T-helper 17 cell (primary cell): ENCODE measurements at places on chromosomes 5 and 9. TPM values are rescaled to one million over a fixed set of nuclear protein-coding genes. Genes with fewer than 3 reads are reported as not detected.

- no peak for DNase-seq
- no peaks in the 10 kb centered on the region for H3K4me1 ChIP-seq
- H3K27ac ChIP-seq, result no peak overlapping the region
- no peaks in the 10 kb centered on the region for H3K27me3 ChIP-seq
- no peaks in the 10 kb centered on the region for H3K36me3 ChIP-seq
Observed at GRCh38 chr5:16983972-16984371, 47.9 kb upstream of the MYO10 start.

GRCh38 chr5:74956278-74956677 is 90.1 kb upstream of the FAM169A start:
- DNase-seq, result no peak
- H3K27me3 ChIP-seq, result peaks cover 10% of the 10 kb centered on the region
- H3K4me3 ChIP-seq, result no peak overlapping the region

GRCh38 chr9:125949703-125950460 is 202.7 kb downstream of the PBX3 start:
- no peaks in the 10 kb centered on the region for H3K36me3 ChIP-seq
- H3K4me1 ChIP-seq, result no peaks in the 10 kb centered on the region
- H3K4me3 ChIP-seq, result no peak overlapping the region
- H3K27ac ChIP-seq, result no peak overlapping the region

DNA sequence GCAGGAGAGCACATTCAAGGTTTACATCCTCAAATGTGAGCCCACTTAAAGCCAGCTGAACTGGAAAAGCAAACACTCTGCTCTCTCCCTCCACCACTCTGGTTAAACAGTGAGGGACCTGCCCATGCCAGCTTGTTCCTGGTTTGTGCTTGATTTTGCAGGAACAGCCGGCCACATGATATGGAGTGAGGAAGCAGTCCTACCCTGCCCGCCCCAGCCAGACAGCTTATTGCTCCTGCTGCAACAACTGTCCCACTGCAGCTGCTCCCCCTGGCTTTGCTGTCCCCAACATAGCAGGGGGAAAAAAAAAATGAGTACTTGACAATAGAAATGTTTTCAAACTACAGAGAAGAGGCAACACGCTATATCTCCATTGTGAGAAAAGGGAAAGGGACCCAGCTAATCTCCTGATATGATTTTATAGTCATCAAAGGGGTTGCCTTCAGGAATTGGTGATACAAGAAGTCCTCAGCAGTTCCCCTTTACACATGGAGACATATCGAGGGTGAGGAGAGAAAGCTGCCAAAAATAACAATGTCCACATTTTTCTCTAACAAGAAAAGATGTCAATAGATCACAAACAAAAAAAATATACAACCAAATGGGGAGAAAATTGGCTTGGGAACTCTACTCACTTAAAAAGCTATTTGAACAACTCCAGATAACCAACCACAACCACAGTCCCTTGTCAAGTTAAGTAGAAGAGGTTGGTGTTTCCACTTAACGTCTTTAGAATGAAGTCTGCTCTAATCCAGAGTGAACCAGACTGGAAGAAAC is 4.6 kb downstream of the MYO10 start:
- peaks cover 11% of the 10 kb centered on the region for H3K4me1 ChIP-seq
- no peak overlapping the region for H3K27ac ChIP-seq
- H3K36me3 ChIP-seq, result peaks cover 2% of the 10 kb centered on the region
- DNase-seq, result no peak
- peaks cover 51% of the 10 kb centered on the region for H3K27me3 ChIP-seq

- peaks cover 5% of the 10 kb centered on the region for H3K27me3 ChIP-seq
- no peak overlapping the region for H3K4me3 ChIP-seq
- no peak overlapping the region for H3K27ac ChIP-seq
- H3K36me3 ChIP-seq, result no peaks in the 10 kb centered on the region
Observed at GRCh38 chr9:87267251-87268070, 230.2 kb upstream of the DAPK1 start.

DNA sequence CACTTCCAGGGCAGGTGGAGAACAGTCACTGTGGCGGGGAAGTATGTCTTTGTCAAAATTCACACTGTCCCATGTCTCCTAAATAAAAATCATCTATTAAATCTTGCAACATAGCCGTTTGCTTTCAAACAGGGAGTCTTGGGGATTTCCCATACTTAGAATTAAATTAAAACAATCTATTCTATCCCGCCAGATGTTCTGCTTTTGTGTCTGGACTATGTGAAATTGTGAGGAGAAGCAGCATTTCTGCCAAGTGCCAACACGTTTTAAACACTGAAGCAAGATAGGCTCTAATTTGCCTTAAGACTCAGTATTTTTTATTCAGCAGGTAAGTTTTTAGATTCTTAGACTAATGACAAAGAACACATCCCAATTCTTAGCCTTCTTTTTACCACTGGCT is 73.7 kb downstream of the SPATA31C2 start:
- H3K4me1 ChIP-seq, result peaks cover 3% of the 10 kb centered on the region
- no peak for DNase-seq
- no peaks in the 10 kb centered on the region for H3K36me3 ChIP-seq
- H3K4me3 ChIP-seq, result no peak overlapping the region
- no peak overlapping the region for H3K27ac ChIP-seq
- H3K27me3 ChIP-seq, result peaks cover 28% of the 10 kb centered on the region

GRCh38 chr5:78157001-78157400 is 137.5 kb downstream of the AP3B1 start:
- DNase-seq, result no peak
- H3K4me3 ChIP-seq, result no peak overlapping the region
- H3K27ac ChIP-seq, result no peak overlapping the region
- H3K36me3 ChIP-seq, result peaks cover 20% of the 10 kb centered on the region

DNA sequence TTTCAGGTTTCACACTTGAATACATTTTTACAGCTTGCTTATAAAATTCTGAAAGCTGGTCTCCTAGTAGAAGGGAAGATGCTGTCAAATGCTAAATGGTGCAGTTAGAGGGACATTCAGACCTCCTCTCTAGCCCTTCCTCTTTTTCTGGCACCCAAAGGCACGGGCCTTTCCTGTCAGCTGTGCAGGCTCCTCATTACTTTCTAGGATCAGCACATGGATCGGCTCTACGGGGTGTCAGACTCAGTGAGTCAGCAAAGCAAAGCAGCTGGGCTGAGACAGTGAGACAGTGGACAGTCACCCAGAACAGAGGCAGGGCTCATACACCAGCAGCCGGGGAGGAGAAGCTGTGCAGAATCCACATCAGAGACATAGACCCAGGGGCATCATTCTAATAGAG is 80.0 kb upstream of the TNC start:
- no peak for DNase-seq
- no peaks in the 10 kb centered on the region for H3K4me1 ChIP-seq
- H3K27me3 ChIP-seq, result peaks cover 37% of the 10 kb centered on the region

- no peak for DNase-seq
- peak overlapping the region; percentile 67 for H3K4me3 ChIP-seq
- H3K27ac ChIP-seq, result no peak overlapping the region
- peaks cover 2% of the 10 kb centered on the region for H3K36me3 ChIP-seq
- peaks cover 5% of the 10 kb centered on the region for H3K4me1 ChIP-seq
Observed at GRCh38 chr5:17219469-17219868, 2.0 kb downstream of the BASP1 start.

GRCh38 chr5:142200387-142200786 is 91.8 kb downstream of the NDFIP1 start:
- H3K27ac ChIP-seq, result no peak overlapping the region
- H3K27me3 ChIP-seq, result no peaks in the 10 kb centered on the region
- H3K36me3 ChIP-seq, result no peaks in the 10 kb centered on the region
- no peaks in the 10 kb centered on the region for H3K4me1 ChIP-seq

- peaks cover 12% of the 10 kb centered on the region for H3K27me3 ChIP-seq
- peaks cover 2% of the 10 kb centered on the region for H3K36me3 ChIP-seq
- peaks cover 4% of the 10 kb centered on the region for H3K4me1 ChIP-seq
- no peak for DNase-seq
Observed at GRCh38 chr9:6024035-6024554, 8.7 kb upstream of the RANBP6 start.

GRCh38 chr9:35746583-35746982 is 2.4 kb downstream of the GBA2 start:
- no peaks in the 10 kb centered on the region for H3K27me3 ChIP-seq
- DNase-seq, result no peak
- H3K4me1 ChIP-seq, result peaks cover 47% of the 10 kb centered on the region
- peak overlapping the region; percentile 88 for H3K27ac ChIP-seq
- peaks cover 10% of the 10 kb centered on the region for H3K36me3 ChIP-seq
- peak overlapping the region; percentile 90 for H3K4me3 ChIP-seq

DNA sequence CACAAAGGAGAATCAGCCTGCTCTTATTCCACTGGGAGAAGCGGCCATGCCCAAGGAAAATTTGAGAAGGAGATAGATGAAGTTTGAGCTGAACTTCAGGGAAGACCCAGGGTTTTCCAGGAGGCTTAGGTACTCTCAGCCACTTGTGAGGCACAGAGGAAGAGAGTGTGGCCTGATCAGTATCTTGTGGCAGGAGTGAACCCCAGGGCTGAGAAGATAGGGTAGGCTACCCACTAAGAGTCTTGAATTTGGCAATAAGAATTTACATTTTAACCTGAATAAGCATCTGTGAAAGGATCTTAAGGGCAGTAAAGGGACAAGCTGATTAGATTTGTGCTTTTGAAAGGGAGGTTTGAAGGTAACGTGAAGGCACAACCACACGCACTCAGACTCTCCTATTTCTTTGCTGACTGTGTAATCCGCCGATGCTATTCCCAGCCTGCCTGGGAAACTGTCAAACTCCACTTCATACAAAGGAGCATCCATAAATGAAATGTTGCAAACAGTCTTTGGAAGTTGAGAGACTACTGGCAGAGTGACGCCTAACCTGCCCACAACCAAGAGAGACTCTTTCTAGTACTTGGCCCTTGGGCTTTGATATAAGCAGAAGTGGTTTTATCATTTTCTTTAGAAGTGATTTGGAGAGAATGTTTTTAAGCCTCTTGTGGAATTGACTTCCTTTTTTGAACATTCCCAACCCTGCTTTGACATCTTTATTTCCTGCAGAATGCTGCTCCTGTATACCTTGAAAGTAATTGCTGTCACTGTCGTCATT is 108.2 kb upstream of the VCAN start:
- H3K4me3 ChIP-seq, result no peak overlapping the region
- H3K36me3 ChIP-seq, result no peaks in the 10 kb centered on the region
- no peak overlapping the region for H3K27ac ChIP-seq

Gene SLC1A1
- 0.07 TPM for total RNA-seq

Gene MCTP1
- 2.0 TPM for total RNA-seq

Gene CYSRT1
- not detected for total RNA-seq

Gene NUTM2G
- total RNA-seq, result not detected

Gene QRFP
- total RNA-seq, result not detected

Gene TLX3
- not detected for total RNA-seq

Gene HSD17B3
- 1.2 TPM for total RNA-seq

Gene NAIP
- 21.0 TPM for total RNA-seq
